Osteocyte (in vitro differentiated cells): ENCODE measurements at places on chromosomes 6 and 20. TPM values are rescaled to one million over a fixed set of nuclear protein-coding genes. Genes with fewer than 3 reads are reported as not detected.

GRCh38 chr6:106102034-106102433 is 15.9 kb downstream of the PRDM1 start:
- no peak for DNase-seq
- H3K4me3 ChIP-seq = no peak overlapping the region
- H3K36me3 ChIP-seq = no peaks in the 10 kb centered on the region
- no peaks in the 10 kb centered on the region for H3K27me3 ChIP-seq

GRCh38 chr6:154996841-154997311 is 1.8 kb downstream of the TIAM2 start:
- no peak for DNase-seq
- peaks cover 25% of the 10 kb centered on the region for H3K4me1 ChIP-seq
- H3K27me3 ChIP-seq = no peaks in the 10 kb centered on the region
- no peak overlapping the region for H3K27ac ChIP-seq
- H3K4me3 ChIP-seq = peak overlapping the region; percentile 18

- no peak overlapping the region for H3K27ac ChIP-seq
- H3K36me3 ChIP-seq = no peaks in the 10 kb centered on the region
- H3K4me1 ChIP-seq = peaks cover 12% of the 10 kb centered on the region
- peak; percentile 51 for DNase-seq
- no peak overlapping the region for H3K4me3 ChIP-seq
- H3K27me3 ChIP-seq = no peaks in the 10 kb centered on the region
Measured at GRCh38 chr6:44497807-44498206, 110.3 kb downstream of the CDC5L start.

DNA sequence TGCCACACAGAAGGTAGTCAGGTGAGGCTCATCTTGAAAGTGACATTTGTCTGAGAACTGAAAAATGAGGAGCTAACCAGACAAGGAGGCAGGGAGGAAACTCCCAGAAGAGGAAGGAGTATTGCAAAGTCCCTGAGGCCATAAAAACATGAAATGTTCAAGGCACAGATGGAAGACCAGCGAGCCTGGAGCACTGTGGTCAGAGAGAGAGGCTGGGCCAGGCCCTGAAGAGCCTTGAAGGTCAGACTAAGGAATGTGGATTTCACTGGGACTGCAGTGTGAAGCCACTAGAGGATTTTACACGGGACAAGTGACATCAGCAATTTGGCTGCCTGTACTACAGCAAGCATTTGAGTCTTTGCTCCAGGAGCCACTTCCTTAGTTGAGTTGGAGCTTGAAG is 21.1 kb upstream of the TMEM181 start:
- peaks cover 7% of the 10 kb centered on the region for H3K4me1 ChIP-seq
- H3K36me3 ChIP-seq = no peaks in the 10 kb centered on the region

TUBB2A gene
- 82.3 and 92.3 TPM in 2 replicates for total RNA-seq

GRCh38 chr6:64553249-64553786 is 917.7 kb downstream of the PHF3 start:
- no peak overlapping the region for H3K27ac ChIP-seq
- peaks cover 9% of the 10 kb centered on the region for H3K27me3 ChIP-seq
- DNase-seq = no peak
- no peaks in the 10 kb centered on the region for H3K4me1 ChIP-seq

- H3K27me3 ChIP-seq = no peaks in the 10 kb centered on the region
- H3K4me3 ChIP-seq = no peak overlapping the region
- DNase-seq = no peak
- peaks cover 8% of the 10 kb centered on the region for H3K4me1 ChIP-seq
Measured at GRCh38 chr6:12974551-12974950, 258.0 kb downstream of the PHACTR1 start.

EPHA7 gene
- 418 and 424 TPM in 2 replicates for total RNA-seq
